NCI-H460 (cell line): ENCODE measurements at places on chromosomes 3 and 15.

DNA sequence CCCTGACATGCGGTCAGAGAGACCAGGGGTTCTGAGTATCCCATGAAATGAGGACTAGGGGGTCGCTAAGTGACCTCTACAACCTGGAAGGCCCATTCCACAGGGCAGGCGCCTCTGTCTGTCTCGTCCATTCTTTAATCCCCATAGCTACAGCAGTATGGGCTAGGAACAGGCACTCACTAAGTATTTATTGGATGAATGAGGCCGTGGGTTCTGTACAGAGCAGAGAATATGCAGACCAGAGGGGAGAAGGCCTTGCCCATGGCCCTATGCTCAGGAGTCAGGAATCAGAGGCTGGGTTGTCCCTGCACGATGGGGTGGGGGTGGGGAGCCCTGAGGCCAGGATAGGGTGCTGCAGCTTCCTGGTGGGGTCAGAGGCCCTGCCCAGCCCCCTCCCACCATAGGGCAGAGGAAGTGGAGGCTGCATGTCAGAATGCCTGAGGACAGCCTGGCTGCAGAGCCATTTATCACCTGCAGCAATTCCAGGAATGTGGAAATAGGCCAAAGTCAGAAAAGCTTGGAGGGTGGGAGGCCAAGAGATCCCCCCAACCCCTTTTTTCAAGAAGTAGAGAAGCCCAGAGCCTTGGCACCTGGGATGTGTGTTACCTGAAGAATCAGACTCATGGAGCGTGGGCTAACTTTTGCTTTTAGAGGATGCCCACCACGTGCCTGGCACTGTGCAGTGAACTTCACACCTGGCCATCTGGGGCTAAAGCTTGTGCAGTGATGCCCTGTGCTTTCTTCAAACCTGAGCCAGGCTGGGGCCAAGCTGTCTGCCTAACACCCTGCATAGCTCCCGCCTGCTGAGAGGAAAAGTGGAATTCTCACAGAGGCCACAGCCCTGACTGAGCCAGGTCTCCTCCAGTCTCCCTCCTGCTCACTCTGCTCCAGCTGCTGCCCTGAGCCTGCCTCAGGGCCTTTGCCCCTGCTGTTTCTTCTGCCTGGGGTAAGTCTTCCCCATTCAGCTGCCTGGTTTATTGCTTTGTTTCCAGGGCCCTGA, 109.4 kb downstream of the WNT7A start:
- no peak for DNase-seq

- DNase-seq, result no peak
Measured at GRCh38 chr3:172270557-172271166, 177.6 kb downstream of the GHSR start.

GRCh38 chr3:172836390-172836997, 86.0 kb downstream of the ECT2 start:
- peak; percentile 45 for DNase-seq

DNA sequence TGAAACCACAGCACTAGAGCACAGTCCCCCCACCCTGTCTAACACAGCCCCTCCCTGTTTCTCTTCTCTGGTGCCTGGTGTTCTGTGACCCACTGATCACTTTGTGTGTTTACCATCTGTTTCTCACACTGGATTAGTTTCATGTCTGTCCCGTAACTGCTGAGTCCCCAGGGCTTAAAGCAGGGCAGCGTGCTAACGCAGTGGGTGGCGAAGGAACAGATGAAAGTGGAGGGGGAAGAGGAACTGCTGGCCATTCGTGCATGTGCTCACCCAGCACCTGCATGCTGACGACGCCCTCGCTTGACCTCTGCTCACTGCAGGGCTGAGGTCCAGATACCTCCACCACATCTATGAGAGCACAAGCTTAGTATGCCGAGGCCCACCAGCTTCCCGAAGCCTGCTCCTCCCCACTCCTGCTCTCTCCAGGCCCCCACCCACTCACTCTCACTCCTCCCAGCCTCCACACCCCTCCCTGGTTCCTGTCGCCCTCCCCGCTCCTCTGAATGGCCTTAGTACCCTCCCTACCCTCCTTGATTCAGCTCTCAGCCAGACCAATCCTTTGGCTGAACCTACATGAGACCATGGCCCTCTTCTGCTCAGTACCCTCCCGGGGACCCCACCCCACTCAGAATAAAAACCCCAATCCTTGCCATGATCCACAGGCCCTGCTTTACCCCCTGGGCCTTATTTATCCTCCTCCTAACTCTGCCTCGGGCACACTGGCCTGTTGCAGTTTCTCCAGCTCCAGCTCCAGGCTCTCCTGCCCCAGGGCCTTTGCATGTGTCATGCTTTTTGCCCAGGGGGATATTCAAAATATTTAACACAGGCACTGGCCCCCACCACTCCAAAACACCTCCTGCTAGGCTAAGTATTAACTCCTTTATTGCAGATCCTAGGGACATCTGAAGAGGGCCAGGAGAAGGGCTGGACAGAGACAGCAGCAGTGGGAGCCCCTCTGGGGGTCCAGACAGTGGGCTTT, 15.1 kb upstream of the IQSEC1 start:
- DNase-seq, result no peak

GRCh38 chr3:60759439-60759838, 491.8 kb downstream of the FHIT start:
- no peak for DNase-seq

- DNase-seq, result no peak
Measured at GRCh38 chr15:46207341-46207740, 572.5 kb downstream of the SQOR start.

- DNase-seq, result no peak
Measured at GRCh38 chr3:151067158-151067557, 18.3 kb upstream of the MED12L start.

DNA sequence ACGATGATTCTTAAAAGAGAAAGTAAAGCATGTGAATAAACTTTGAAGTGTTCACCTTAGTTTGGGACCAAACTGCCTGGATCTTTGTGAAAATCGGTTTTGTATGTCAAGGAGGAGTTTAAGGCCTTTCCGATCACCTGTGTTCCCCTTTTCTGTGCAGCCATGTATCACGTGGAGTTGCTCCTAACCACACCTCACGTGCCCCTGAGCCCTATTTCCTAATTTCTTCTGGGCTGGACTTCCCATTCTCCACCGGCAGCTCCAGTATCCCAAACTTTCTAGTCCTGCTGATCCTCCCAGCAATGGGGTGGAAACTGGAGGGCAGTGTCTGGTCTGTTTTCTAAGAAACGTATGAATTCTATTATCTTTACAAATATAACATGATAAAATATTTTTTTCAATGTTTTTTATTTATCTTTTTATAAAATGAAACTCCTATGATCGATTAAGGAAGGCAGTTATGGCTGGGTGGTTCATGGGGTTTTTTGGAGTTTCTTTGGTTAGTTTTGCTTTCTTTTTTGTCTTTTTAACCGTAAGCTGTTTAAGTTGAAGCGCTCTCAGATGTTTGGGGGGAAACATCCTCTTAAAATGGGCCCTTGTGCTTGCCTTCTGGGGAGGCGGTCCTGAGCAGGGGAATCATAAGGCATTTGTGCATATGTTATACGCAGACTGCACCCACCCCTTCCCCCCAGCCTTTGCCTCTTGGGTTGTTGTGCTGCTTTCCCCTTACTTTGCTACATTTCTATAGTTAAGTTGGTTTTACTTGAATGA, 43.6 kb upstream of the WWTR1 start:
- no peak for DNase-seq

- DNase-seq, result no peak
Measured at GRCh38 chr3:56137415-56137814, 330.9 kb downstream of the ERC2 start.
